ENCODE measurements at places on chromosomes 6 and 20. TPM values are rescaled to one million over a fixed set of nuclear protein-coding genes. Genes with fewer than 3 reads are reported as not detected.

BPIFA1 gene
- polyA plus RNA-seq, result not detected

SLC23A2 gene
- polyA plus RNA-seq, result 26.0 TPM

SLC16A10 gene
- 6.3 TPM for polyA plus RNA-seq

PRSS35 gene
- polyA plus RNA-seq, result 60.1 TPM

RBCK1 gene
- 99.4 TPM for polyA plus RNA-seq

PRL gene
- polyA plus RNA-seq, result not detected

IER3 gene
- polyA plus RNA-seq, result 7.7 TPM

RAMACL gene
- polyA plus RNA-seq, result 0.40 TPM

KCNB1 gene
- 0.64 TPM for polyA plus RNA-seq

- DNase-seq, result no peak
These were observed 23.7 kb upstream of the MMS22L start for GRCh38 chr6:97306544-97307320.

- no peak for DNase-seq
These were observed 221.4 kb upstream of the RREB1 start for GRCh38 chr6:6886171-6886885.

DNA sequence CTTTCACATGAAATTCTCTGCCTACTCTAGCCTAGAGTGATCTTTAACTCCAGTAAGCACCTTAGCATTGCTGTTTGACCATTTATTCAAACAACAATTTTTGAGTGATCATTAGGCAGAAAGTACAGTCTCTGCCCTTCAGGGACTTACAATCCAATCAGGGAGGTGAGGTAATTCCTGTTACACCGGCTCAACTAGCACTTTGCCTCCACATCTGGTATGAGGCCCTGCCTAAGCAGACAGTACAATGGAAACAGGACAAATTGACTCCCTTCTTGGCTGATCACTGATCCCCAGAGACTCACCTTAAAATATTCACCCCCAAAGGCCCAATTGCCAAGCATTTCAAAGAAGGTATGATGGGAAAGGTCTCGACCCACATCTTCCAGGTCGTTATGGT, 1.4 kb downstream of the AARS2 start:
- DNase-seq, result no peak

GRCh38 chr6:52788478-52788877, 15.1 kb downstream of the GSTA1 start:
- no peak for DNase-seq

GRCh38 chr20:63295846-63296245, 2.9 kb downstream of the COL20A1 start:
- no peak for DNase-seq

DNA sequence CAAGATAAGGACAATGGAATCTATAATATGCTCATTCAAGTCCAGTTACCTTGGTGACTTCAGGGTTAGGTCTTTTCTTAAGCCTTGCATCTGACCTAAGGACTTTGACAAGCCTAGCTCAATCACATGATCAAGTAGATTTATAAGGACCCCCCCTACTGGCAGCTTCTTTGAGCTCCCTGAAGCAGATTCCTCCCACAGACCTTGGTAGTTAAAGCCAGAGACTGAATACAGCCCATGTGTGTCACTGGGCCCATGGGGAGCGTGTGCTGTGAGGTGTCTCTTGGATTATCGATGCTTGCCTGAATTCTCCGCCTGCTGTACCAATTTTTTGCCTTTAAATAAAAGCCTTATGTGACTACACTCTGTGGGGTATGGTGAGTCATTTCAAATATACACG, 372.7 kb upstream of the RGS17 start:
- DNase-seq, result no peak

DNA sequence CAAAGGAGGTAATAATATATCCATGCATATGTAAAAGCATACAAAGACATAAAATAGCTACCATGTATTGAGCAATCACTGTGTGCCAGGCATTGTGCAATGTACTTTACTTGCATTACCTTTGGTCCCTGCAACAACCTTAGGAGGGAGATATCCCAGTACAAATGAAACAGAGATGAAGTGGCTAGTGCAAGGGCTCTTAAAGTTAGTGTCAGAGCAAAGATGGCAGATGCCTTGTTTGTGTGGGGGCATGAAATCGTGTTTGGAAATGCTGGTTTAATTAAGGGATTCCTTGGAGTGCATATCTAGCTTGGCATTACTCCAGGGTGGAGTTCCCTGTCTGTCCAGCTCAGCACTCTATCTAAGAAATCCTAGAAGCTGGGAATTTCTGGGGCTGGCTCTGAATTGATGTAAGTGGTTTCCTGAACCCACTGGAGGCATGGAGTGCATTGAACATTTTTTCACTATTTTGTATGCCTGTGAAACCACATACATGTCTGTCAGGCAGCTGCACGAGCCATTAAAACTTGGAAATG, 9.8 kb downstream of the PAQR8 start:
- DNase-seq, result no peak

DNA sequence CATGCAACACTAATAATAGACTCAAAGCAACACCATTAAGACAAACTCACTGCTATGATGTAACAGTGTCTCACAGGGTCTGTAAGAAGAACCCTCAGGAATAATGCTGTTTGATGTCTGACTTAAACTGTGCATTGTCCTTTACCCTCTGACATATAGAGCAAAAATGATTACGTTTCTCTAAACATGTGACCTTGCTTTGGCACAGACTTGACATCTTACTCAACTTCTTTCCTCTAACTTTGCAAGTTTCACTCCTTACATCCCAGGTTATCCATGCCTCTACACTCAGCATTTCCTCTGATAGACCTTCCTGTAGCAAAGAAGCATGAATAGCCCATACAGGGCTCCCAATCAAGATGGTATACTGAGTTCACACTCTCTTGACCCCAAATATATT, 252.7 kb downstream of the UST start:
- no peak for DNase-seq

DNA sequence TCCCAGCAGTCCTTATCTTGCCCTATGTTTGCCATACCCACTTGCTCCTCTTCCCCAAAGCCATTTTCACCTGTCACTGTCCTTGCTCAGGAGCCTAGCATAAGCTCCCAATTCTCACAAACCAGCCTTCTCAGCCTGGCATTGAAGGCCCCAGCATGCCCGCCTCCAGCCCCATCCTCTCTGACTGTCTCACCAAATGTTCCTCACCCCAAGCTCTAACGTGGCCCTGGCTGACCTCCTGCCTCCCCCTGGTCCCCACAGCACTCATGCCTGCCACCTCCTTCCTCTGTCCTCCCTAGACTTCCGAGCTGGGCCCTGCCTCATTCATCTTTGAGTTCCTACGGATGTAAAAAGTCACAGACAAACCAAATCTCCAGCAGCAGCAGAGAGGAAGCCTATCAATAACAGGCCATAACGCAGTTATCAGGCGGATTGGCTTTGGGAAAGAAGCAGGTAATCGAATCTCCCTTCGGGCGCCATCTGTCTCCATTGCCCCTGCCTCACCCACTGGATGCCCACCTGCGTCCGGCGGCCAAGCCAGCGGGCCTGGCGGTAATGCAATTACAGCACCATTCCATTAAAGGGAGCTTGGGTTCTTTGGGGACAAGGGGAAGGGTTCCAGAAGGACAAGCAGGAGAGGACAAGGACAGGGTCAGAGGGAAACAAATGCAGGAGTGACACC, 104.4 kb downstream of the MRPL14 start:
- no peak for DNase-seq

DNA sequence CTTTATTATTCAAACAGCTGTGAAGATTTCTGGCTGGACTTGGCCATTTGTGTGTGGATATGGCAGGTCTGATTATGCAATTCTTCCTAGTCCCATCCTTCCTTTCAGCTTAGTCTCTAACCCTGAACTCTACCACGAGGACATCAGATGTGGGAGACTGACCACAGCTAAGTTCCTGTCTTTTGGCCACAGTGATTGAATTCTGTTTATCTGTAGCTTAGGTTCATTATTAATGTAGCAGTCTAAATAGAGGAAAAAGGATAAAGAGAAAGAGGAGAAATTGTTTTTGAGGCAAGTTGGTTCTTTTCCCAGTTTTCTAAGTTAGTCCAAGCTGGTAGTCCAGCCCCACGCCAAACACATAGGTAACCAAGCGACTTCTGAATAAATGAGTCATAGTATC, 598.9 kb downstream of the RFPL4B start:
- DNase-seq, result no peak

All from right lung (tissue), 10 donors.